ENCODE measurements at places on chromosomes 1 and 21. TPM values are rescaled to one million over a fixed set of nuclear protein-coding genes. Genes with fewer than 3 reads are reported as not detected.

Gene SH2D2A
- total RNA-seq: 0.11 TPM

Gene ZNF670
- 1.4 TPM for total RNA-seq

Gene MPL
- total RNA-seq: not detected

Gene ERVH48-1
- not detected for total RNA-seq

Gene CYP4Z1
- not detected for total RNA-seq

Gene DCST1
- total RNA-seq: not detected

Gene XCL2
- not detected for total RNA-seq

Gene ZNF648
- total RNA-seq: not detected

Gene ERG
- total RNA-seq: 9.0 TPM

DNA sequence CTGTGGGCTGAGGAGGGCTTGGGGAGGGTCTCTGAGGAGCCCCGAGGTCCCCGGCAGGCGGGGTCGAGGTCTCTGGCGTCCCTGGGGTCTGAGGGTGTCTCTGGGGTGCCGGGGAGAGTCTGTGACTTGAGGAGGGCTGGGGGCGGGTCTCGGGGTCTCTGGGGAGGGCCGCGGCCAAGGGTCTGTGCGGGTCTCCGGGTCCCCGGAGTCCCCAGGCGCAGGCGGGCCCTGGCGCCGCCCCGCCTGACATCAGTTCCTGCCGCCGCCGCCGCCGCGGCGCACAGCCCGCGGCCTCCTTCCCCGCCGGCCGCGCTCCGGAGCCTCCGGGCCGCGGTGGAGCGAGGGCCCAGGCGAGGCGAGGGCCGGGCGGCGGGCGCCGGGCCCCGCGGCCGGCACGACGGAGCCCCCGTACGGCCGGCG lies at the start of gene PLEKHM2:
Gene PLEKHM2 (plus strand): TSS at position 279 of the 420 bp plus-strand sequence. CDS start 239 bp downstream, outside the sequence.
- no peaks in the 10 kb centered on the region for H3K36me3 ChIP-seq
- H3K4me1 ChIP-seq: peaks cover 9% of the 10 kb centered on the region
- H3K27me3 ChIP-seq: no peaks in the 10 kb centered on the region
- H3K27ac ChIP-seq: peak within 1 kb of the TSS; percentile 72
- peak within 1 kb of the TSS; percentile 62 for H3K4me3 ChIP-seq
- peak; percentile 43 for DNase-seq

- no peaks in the 10 kb centered on the region for H3K36me3 ChIP-seq
- H3K27ac ChIP-seq: no peak overlapping the region
- no peak for DNase-seq
- no peaks in the 10 kb centered on the region for H3K4me1 ChIP-seq
- H3K27me3 ChIP-seq: no peaks in the 10 kb centered on the region
These were observed 131.5 kb downstream of the HUNK start for GRCh38 chr21:32004291-32004690.

- no peak for DNase-seq
- no peaks in the 10 kb centered on the region for H3K36me3 ChIP-seq
- H3K27ac ChIP-seq: no peak overlapping the region
- H3K4me1 ChIP-seq: no peaks in the 10 kb centered on the region
These were observed 51.6 kb upstream of the SPATA6 start for GRCh38 chr1:48523558-48523957.

DNA sequence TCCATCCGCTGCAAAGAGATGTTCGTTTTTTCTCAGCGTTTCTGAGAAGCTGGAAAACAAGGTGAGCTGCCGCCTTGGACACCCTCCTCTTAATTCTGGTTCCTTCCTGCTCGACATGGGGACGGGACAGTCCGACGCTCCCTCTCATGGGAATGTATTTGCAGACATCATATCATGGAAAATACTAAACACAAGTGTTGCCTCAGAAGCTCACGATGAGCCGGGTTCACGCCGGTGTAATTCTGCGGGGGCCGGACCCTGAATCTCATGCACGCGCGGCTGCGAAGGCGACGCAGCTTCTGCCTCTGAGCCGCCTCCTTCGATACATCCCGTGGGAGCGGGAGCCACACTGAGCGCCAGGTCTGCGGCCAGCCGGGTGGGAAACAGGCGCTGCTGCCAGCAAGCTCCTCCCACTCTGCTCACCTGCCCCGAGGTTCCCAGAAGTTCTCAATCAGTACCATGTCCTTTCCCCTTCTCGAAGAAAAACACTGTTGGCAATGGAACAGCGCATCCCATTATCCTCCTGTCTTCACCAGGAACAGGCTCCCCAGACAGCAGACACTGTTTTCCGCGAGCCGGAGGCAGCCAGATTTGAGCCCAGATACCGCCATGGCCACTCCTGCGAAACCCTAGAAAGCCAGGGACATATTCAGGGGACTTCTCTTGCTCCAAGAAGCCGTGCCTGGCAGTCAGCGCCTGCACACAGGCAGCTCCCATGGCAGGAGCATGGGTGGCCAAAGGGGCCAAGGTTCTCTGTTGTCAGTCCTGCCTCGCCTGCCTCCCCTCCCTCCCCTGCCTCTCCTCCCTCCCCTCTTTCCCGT lies 98.0 kb downstream of the WDR4 start:
- peaks cover 4% of the 10 kb centered on the region for H3K4me1 ChIP-seq
- H3K4me3 ChIP-seq: no peak overlapping the region
- H3K27me3 ChIP-seq: no peaks in the 10 kb centered on the region
- no peaks in the 10 kb centered on the region for H3K36me3 ChIP-seq
- peak; percentile 50 for DNase-seq

GRCh38 chr1:173193639-173194038 lies 13.5 kb downstream of the TNFSF4 start:
- H3K4me3 ChIP-seq: no peak overlapping the region
- no peak for DNase-seq
- no peaks in the 10 kb centered on the region for H3K36me3 ChIP-seq
- H3K27ac ChIP-seq: no peak overlapping the region

DNA sequence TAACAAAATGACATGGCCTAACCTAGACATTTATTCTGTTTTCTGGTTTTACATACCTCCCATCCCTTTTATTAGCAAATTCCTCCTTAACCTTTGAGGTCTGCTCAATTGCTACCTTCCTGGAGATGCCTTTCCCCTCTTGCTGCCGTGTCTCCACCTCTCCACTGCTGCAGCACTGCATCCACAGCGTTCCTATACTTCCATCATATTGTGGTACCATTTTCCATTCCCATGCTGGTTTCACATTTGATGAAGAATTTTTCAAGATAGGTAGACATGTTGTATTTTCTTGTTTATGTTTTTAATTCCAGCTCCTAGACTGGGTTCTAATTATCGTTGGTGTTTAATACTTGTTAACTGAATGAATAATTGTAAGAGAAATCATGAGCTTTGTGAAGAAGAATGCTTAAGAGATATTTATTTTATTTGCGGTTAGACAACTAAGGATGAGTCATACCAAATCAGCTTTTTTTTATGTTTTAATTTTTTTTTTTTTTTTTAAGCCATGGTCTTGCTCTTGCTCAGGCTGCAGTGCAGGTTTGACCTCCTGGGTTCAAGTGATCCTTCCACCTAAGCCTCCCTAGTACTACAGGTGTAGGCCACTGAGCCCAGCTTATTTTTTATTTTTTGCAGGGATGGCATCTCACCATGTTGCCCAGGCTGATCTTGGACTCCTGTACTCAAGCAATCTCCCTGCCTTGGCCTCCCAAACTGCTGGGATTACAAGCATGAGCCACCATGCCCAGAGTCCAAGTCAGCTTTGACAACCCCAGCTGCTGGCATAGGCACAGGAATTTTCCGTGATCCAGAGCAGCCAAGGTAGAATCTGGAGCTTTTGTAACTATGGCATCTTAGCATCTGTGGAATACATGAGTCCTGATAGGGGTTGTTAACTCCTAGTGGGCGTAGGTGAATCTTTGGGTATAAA lies 44.0 kb downstream of the ATP6V1G3 start:
- no peak overlapping the region for H3K27ac ChIP-seq
- H3K27me3 ChIP-seq: no peaks in the 10 kb centered on the region
- DNase-seq: no peak
- H3K4me3 ChIP-seq: no peak overlapping the region
- H3K4me1 ChIP-seq: no peaks in the 10 kb centered on the region

GRCh38 chr1:152495066-152495675 lies 15.4 kb upstream of the LCE5A start:
- no peak for DNase-seq
- no peak overlapping the region for H3K4me3 ChIP-seq
- no peak overlapping the region for H3K27ac ChIP-seq
- H3K4me1 ChIP-seq: no peaks in the 10 kb centered on the region
- no peaks in the 10 kb centered on the region for H3K27me3 ChIP-seq

GRCh38 chr1:83606416-83606955 lies 392.4 kb downstream of the TTLL7 start:
- H3K27me3 ChIP-seq: no peaks in the 10 kb centered on the region
- no peak overlapping the region for H3K4me3 ChIP-seq
- no peaks in the 10 kb centered on the region for H3K4me1 ChIP-seq
- no peak for DNase-seq
- H3K27ac ChIP-seq: no peak overlapping the region

DNA sequence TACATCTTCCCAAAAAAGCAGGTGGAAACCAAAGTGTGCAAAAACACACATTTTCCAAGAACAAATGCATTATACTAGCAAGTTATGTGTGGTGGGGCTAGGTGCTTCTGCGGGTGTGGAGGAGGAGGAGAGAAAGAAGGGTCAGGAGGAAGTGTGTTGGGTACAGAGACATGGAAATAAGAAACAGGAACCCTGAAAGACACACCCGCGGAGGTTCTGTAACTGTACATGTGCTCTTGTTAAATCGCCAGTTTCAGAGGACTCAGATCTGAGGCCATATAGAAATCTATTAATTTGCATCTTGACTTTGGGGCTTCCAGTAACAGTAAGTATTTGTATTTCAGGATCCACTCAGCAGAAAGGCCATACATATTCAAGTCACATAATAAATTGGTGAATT lies 30.9 kb downstream of the ERG start:
- H3K4me1 ChIP-seq: no peaks in the 10 kb centered on the region
- no peak for DNase-seq
- H3K27ac ChIP-seq: no peak overlapping the region
- H3K4me3 ChIP-seq: no peak overlapping the region
- no peaks in the 10 kb centered on the region for H3K36me3 ChIP-seq
- no peaks in the 10 kb centered on the region for H3K27me3 ChIP-seq

DNA sequence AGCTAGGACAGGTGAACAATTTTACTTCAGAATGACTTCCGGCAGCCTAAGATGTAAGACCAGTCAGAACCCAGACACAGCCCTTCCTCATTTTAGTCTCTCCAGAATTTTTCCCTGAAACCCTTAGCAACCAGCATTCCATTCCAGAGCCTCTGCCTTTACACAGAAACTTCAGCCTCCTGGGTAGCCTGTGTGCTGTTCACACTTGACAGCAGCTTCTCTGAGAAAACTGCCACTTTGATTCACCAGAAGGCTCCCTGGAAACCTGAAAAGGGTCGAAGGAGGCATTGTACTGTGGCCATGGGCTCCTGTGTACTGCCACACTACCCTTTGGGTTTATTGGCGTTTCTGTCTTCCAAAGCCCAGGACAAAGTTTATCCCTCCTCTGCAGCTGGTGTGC lies 17.4 kb downstream of the HYI start:
- no peak overlapping the region for H3K4me3 ChIP-seq
- no peak overlapping the region for H3K27ac ChIP-seq
- H3K4me1 ChIP-seq: no peaks in the 10 kb centered on the region
- no peak for DNase-seq
- H3K27me3 ChIP-seq: no peaks in the 10 kb centered on the region

DNA sequence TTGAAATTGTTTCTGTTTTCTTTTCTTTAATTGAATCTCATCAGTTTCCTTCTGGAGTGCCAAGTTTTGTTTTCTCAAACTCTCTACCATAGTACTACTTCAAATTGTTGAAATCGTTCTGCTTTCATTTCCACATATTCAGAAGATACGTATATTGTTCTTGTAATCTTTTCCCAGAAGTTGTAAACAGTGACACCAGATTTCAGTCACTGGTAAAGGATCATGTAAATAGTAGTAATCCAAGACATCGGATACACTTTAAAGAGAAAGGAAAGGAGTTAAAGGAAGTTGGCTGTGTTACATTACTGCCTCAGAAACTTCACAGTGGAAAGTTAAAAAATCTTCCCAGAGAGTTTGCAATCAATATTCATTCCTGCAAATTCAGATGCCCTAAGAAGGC lies 67.5 kb downstream of the RGL1 start:
- no peaks in the 10 kb centered on the region for H3K36me3 ChIP-seq
- H3K4me3 ChIP-seq: no peak overlapping the region
- no peak for DNase-seq
- H3K27me3 ChIP-seq: no peaks in the 10 kb centered on the region
- peak overlapping the region; percentile 72 for H3K27ac ChIP-seq

GRCh38 chr21:34724131-34724856 lies 55.5 kb downstream of the CLIC6 start:
- H3K4me3 ChIP-seq: no peak overlapping the region
- H3K27ac ChIP-seq: no peak overlapping the region
- no peaks in the 10 kb centered on the region for H3K27me3 ChIP-seq
- no peak for DNase-seq
- H3K4me1 ChIP-seq: no peaks in the 10 kb centered on the region
